ENCODE measurements at places on chromosomes 4 and X.

DNA sequence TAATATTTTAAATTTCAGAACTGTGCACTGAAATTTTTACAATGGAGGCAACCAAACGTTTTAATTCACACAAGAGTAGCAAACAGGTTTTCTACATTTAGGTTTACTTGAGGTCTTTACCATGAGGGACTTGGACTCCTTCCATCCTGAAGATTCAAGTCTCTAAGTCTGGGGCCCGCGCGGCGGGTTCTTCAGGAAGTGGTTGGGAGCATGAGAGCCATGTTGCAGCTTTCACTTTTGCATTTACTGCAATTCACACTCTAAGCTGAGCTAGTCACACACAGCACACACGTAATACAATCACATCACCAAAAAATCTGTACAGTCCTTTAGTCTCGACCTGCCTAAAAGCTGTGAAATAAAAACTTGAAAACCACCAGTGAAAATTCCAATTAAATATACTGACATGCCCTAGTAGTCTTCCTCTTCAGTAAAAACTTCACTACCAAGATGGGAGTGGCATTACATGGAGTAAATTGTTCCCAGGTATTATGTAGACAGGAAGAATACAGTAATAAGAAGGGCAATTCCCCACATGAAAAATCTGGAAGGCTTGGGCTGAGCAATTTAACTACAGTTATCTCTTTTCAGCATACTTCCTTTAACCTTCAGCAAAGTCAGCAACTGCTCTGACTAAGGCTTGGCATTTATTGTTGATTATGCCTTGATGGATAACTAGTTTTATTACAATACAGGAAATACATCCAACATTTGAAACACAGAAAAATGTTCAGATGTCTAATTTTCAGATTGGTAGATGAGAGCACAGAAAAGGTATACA lies 571.1 kb upstream of the DIPK2B start:
- no peaks in the 10 kb centered on the region for H3K36me3 ChIP-seq
- peak overlapping the region; percentile 83 for H3K27ac ChIP-seq
- no peak for DNase-seq
- peaks cover 42% of the 10 kb centered on the region for H3K27me3 ChIP-seq

GRCh38 chr4:2092669-2093053 lies 33.5 kb downstream of the NAT8L start:
- no peak overlapping the region for H3K27ac ChIP-seq
- no peaks in the 10 kb centered on the region for H3K27me3 ChIP-seq
- no peak for DNase-seq
- H3K36me3 ChIP-seq = no peaks in the 10 kb centered on the region
- no peaks in the 10 kb centered on the region for H3K4me1 ChIP-seq

GRCh38 chr4:10773656-10774055 lies 89.1 kb upstream of the CLNK start:
- no peaks in the 10 kb centered on the region for H3K4me1 ChIP-seq
- DNase-seq = no peak

DNA sequence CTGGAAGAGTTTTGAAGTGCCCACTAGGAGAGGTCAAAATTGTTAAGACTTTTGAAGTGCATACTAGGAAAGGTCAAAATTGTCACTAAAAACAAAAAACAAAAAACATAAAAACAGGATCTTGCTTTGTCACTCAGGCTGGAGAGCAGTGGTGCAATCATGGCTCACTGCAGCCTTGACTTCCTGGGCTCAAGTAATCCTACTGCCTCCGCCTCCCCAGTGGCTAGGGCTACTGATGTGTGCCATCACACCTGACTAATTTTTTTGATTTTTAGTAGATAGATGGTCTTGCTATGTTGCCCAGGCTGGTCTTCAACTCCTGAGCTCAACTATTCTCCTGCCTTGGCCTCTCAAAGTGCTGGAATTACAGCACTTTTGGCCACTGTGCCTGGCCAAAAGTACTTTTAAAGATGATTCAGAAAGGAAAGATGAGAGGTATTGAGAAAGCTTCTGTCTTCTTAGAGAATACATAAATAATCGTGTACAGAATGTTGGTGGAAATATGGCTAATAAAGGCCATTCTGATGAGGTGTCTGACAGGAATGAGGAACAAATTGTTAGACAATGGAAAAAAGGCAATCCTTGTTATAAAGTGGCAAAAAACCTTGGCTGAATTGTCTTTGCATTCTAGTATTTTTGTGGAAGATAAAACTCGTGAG lies 43.3 kb upstream of the STX18 start:
- no peaks in the 10 kb centered on the region for H3K36me3 ChIP-seq
- H3K27me3 ChIP-seq = no peaks in the 10 kb centered on the region
- no peaks in the 10 kb centered on the region for H3K4me1 ChIP-seq

- no peak overlapping the region for H3K27ac ChIP-seq
- H3K4me3 ChIP-seq = no peak overlapping the region
Observed at GRCh38 chr4:1459722-1460511, 53.7 kb upstream of the NKX1-1 start.

DNA sequence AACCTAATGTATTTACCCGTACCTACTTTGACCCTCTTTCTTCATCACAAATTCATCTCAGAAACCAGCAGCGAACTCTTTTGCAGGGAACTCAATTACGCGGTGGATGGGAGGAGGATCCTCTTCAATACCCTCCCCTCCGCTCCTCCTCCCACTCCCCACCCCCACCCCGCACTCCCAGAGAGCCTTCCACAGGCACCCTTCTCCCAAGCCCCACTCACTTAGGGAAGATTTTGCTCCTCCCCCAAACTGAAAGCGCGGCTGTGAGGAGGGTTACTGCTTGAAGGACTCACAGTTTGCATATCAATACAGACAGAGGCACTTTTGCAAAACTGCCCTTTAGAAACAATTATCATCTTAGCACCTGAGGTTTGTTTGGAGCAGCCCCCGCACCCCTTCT lies 960 bp upstream of the IL1RAPL1 start:
- peak overlapping the region; percentile 53 for H3K4me3 ChIP-seq
- no peaks in the 10 kb centered on the region for H3K4me1 ChIP-seq
- no peak for DNase-seq
- peaks cover 58% of the 10 kb centered on the region for H3K27me3 ChIP-seq

- no peak overlapping the region for H3K27ac ChIP-seq
- H3K4me3 ChIP-seq = no peak overlapping the region
- H3K36me3 ChIP-seq = no peaks in the 10 kb centered on the region
- no peaks in the 10 kb centered on the region for H3K27me3 ChIP-seq
- no peaks in the 10 kb centered on the region for H3K4me1 ChIP-seq
Observed at GRCh38 chr4:28744066-28744465, 1883.4 kb downstream of the STIM2 start.

DNA sequence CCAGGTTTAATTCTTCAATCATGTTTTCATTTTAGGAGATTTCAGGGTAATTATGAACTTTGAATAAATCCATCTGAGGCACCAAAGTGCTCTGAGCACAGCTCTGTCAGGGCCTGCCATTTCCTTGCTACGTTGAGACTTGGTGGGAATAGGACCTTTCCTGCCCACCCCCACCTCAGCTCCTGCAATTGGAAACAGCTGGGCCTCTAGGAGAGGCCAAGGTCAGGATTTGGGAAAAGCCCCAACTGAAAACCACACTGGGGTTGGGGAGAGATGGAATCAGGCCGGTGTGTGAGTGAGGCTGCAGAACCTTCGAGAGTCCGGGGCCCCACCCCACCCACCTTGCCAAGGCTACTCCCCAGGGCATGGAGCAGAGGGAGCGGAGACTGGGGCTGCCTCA lies 212.7 kb upstream of the BCOR start:
- H3K36me3 ChIP-seq = no peaks in the 10 kb centered on the region
- H3K27me3 ChIP-seq = peaks cover 33% of the 10 kb centered on the region
- H3K4me3 ChIP-seq = no peak overlapping the region
- no peak overlapping the region for H3K27ac ChIP-seq
- H3K4me1 ChIP-seq = no peaks in the 10 kb centered on the region

DNA sequence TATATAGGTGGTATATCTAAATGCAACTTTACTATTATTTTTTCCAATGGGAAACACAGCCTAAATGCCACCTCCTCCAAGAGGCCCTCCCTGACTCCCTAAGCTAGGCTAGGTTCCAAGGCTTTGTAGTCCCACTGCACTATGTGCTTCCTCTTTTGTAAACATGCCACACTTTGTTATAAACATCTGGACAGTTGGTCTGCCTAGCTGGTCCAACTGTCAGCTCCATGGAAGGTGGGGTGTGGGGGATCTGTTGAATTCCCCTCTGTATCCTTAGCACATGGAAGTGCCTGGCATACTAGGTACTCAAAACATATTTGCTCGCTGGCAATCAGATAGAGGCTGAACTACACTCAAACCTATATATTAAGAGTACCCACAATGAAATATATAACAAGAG lies 63.4 kb downstream of the SLC9A7 start:
- H3K27me3 ChIP-seq = peaks cover 13% of the 10 kb centered on the region
- H3K27ac ChIP-seq = no peak overlapping the region
- no peaks in the 10 kb centered on the region for H3K36me3 ChIP-seq
- no peaks in the 10 kb centered on the region for H3K4me1 ChIP-seq
- H3K4me3 ChIP-seq = no peak overlapping the region
- DNase-seq = no peak

DNA sequence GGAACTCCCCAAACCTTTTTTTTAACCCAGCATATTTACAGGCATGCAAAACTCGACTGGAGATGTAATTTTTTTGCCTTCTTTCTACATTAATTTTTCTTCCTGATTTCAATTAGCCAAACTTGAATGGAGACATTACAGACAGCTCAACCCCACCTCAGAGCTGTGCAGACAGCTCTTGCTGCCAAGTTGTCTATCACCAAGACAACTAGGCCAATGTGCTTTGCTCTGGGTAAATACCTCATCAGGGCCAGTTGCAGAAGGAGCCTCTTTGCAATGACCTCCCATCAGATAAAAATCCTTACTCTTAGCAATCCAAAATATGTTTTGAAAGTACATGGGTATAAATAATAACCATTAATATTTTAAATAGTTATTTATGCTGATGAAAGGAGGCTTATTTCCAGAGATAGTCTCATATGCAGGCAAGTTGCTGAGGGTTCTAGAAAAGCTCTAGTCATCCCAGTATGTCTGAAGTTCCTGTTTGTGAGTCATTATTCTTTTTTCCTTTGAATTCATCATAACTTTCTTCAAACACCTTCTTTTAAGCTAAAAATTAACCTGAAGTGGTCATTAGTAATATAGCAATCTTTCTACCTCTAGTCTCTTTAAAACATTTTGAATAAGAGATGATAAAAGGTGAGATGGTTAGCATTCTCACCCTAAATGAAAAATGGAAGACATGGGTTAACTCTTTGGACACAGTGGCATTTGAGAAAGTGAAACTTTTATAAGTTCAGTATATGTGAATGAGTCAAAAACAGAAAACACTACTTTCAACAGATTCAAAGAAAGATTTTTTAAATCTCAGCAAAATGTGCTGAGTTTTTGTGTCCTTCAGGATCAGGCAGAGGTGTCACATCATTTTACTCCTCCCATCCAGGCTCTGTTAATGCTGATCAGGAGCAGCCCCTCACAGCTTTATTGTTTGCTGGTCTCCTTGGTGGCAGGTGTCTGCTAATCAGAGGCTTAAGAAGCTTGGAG lies 475.5 kb upstream of the FGF16 start:
- H3K27ac ChIP-seq = no peak overlapping the region
- H3K4me1 ChIP-seq = no peaks in the 10 kb centered on the region
- no peak for DNase-seq
- H3K4me3 ChIP-seq = no peak overlapping the region
- H3K27me3 ChIP-seq = no peaks in the 10 kb centered on the region

DNA sequence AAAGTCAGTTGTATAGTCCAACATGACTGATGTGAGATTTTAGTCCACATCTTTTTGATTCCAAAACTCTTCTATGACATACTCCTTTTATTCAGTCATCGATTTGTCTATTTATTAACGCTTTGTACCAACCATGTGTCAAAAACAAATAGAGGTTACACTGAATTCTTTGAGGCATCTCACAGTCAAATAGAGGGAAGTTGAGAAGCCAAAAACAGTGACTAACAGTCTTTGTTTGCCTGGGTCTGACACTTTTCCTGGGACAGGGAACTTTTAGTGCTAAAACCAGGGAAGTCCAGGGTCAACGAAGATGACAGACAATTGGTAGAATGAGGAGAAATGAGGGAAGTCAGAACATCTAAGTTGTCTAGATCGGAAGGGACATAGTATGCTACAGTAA lies 169.9 kb upstream of the HS3ST1 start:
- DNase-seq = no peak
- no peaks in the 10 kb centered on the region for H3K4me1 ChIP-seq
- H3K27ac ChIP-seq = no peak overlapping the region
- H3K4me3 ChIP-seq = no peak overlapping the region
- H3K27me3 ChIP-seq = no peaks in the 10 kb centered on the region

DNA sequence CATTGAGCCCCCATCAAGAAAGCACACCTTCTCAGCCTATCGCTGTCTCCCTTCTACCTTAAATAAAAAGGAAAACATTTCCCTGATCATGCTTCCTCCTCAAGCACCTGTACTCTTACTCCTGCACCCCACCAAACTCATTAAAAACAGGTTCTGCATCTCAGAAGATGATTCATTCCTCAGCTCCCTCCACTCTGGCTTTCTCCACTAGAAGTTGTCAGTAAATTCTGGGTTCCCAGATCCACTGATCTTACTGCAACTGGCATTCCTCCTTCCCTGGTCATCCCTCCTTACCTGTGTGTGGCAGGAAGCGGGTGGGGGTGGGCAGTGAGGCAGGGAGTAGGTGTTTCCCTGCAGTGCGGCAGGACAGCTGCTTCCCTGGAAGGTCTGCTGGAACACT lies 108.8 kb downstream of the GPR143 start:
- no peak overlapping the region for H3K4me3 ChIP-seq
- H3K36me3 ChIP-seq = no peaks in the 10 kb centered on the region
- H3K27ac ChIP-seq = no peak overlapping the region
- no peak for DNase-seq
- H3K4me1 ChIP-seq = no peaks in the 10 kb centered on the region

- DNase-seq = no peak
- H3K4me1 ChIP-seq = no peaks in the 10 kb centered on the region
Observed at GRCh38 chr4:139629436-139630125, 36.0 kb upstream of the MGST2 start.

GRCh38 chrX:103362474-103362873 lies 6.2 kb downstream of the TCEAL9 start:
- H3K4me3 ChIP-seq = no peak overlapping the region

DNA sequence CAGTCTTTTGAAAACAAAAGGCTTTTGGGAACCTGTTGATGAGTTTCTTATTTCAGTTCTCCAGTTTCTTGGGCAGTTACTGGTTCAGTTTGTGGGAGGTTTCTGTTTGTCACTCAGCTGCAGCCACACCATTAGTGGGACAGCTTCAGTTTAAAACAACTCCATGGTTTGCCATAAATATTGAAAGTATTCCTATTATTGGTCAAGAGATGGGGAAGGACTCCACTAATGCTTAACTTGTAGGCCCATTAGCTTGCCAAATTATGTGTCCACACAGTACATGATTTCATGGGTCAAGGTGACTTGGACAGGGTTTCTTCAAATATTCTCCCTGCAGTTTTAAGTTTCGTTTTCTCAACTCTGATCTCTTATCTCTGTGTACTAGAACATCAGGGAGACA lies 15.5 kb upstream of the ASIC5 start:
- no peak overlapping the region for H3K27ac ChIP-seq
- no peaks in the 10 kb centered on the region for H3K36me3 ChIP-seq
- H3K4me1 ChIP-seq = no peaks in the 10 kb centered on the region
- no peak for DNase-seq
- H3K27me3 ChIP-seq = no peaks in the 10 kb centered on the region

All from breast epithelium (tissue), 4 donors.